Stimulated activated CD4-positive, alpha-beta T cell treated with anti-CD3 and anti-CD28 coated beads, Interleukin-1b, Interleukin-23, amount 100 ng/mL, for 1 hour (primary cell): ENCODE measurements at places on chromosomes 1 and 21.

DNA sequence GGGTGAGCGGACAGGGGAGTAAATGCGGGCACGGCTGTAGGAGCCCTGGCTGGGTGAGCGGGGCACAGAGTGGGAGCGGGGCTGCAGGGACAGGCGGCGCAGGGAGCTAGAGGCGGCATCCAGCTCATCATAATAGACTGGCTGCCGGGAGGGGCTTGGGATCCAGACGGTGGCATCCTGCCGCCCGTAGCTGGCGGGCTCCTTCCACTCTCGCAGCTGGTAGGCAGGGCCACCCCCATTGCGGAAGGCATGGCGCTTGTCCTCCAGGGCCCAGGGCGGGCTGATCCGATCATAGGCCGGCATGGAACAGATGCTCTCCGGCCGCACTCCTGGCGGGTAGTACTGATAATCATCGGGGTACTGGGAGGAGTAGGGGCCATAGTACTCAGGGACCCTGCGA, 43.7 kb upstream of the GOLT1A start:
- no peak for DNase-seq

DNA sequence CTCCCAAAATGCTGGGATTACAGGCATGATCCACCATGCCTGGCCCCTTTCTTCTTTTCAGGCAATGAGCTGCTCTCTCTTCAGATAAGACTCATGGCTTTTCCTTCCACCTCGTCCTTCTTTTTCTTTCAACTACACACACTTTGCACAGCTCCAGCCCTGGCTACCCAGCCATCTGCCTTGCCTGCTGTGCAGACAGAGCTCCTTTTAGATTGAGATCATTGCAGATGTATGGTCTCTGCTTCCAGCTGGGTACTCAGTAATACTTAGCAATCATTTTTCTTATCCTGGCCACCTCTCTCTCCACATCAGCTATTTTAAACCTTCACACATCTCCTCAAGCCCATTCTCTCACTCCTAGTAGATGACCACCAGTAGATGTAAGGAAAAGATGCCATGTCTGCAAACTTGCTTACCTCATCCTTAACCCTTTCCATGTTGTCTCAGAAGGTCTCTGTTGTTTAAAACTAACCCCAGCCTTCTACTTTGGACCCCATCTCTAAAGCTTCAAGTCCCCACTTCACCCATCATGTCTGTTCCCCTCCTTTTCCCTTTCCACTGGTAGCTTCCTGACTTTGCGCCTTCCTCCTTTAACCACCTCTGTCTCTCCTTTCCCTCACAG, 7.3 kb downstream of the RAB4A start:
- no peak for DNase-seq

DNA sequence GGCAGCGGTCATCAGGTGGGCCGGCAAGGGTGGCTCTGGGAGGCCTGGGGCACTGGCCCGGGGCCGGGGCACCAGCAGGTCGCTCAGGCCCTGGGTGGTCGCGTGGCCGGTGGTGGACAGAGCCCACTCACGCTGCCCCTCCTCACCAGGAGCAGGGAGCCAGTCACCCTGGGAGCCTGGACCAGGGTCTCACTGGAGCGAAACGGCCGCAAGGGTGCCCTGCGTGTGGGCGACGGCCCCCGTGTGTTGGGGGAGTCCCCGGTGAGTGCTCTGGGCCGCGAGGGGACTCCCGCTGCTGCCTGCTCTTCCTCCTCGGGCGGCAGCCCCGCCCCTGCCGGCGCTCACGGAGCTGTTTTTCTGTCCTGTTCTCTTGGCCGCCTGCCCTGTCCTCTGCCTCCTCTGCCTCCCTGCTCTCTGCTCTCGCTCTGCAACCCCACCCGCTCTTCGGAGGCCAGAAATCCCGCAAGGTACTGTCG, 23.5 kb downstream of the RNF223 start:
- DNase-seq: no peak

GRCh38 chr1:35568975-35569395, 4.1 kb upstream of the TFAP2E start:
- DNase-seq: no peak

DNA sequence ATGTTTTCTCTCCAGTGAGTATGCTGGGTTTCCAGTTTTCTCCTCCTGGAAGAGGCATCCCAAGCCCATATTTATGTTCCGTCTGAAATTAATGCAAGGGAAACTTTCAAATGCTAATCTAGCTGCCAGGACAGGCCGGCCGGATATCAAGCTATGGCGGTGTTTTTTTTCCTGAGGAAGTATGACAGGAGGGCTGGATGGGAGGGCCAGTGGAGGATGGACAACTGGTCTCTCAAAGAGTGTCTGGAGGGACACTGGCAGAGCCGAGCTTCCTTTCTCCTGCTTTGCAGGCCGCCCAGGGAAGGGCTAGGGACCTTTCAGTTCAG, 212.7 kb downstream of the TRABD2B start:
- no peak for DNase-seq

DNA sequence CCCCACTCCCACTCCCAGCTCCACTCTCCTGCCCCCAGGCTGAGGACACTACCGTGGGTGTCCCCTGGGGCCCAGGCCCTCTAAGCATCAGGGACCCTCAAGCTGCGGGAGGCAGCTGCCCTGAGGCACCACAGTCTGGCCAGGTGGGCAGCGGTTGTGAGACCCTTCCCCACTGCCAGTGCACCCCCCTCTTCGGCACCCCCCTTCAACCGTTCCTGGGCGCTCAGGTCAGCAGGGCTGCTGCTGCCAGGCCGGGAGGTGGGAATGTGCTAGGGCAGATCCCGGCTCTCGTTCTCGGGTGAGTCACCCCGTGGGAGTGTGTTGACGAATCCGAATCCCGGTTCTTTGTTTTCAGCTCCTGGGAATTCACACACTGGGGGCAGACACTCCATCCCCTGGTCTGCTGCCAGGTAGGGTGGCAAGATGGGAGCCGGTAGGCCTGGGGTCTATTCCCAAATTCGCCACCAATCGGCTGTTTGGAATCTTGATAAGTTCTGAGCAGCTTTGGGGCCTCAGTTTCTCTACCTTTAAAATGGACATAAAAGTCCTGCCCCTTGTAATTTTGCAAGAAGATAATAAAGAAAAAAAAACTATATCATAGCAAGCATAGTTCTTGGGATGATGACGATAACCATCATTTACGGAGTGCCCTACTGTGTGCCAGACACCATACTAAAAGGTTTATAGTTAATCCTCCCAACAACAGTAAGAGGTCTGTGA, 28.5 kb upstream of the CASZ1 start:
- DNase-seq: no peak

DNA sequence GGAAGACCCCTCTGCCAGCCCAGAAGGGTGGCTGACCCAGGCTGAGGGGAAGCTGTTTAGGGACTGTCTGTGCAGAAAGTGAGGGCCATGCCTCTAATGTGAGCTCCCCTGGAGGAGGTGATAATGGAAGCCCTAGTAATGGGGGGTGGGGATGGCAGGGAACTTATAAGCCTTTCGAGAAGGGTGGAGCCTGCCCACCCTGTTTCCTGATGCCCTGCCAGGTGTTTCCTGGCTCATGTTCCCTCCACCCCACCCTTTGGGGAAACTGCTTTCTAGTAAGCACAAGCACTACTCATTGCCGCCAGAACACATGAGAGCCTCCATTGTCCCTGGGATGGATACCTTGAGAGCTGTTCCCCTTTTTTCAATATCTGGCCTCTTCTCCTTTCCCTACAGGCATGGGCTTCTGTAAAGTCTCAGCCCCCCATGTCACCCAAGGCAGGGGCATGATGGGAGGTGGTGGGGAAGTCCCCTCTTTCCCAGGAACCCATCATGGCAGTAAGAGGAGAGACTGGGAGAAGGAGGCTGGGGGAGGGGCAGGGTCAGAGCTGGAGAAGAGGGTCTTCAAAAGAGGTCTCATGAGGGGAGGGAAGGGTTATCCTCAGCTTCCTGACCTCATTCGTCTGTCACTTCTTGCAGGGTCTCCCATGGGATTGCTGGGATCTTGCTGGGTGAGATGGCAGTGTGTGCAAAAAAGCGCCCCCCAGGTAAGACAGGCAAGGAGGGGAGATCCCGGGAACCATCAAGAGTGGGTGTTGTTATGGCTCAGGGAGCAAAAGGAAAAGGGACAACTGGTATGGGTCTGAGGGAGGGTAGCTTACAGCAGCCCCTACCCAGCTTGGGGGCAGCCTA, 2.4 kb downstream of the ATP8B2 start:
- DNase-seq: no peak

DNA sequence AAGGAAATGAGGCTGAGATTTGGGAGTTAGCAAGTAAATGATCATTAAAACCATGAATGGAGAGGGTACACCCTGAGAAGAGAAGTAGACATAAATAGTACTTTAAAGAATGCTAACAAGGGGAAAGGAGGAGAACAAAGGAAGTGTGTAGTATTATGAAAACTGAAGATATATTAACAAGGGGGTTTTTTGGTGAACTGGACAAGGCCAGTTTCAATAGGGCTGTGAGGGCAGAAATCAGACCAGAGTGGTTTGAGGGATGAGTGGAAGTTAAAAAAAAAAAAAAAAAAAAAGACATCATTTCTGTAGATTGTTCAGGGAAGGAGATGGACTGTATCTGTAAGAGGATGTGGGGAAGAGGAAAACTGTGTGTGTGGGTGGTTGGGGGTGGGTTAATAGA, 137.1 kb downstream of the PLA2G4A start:
- DNase-seq: no peak

DNA sequence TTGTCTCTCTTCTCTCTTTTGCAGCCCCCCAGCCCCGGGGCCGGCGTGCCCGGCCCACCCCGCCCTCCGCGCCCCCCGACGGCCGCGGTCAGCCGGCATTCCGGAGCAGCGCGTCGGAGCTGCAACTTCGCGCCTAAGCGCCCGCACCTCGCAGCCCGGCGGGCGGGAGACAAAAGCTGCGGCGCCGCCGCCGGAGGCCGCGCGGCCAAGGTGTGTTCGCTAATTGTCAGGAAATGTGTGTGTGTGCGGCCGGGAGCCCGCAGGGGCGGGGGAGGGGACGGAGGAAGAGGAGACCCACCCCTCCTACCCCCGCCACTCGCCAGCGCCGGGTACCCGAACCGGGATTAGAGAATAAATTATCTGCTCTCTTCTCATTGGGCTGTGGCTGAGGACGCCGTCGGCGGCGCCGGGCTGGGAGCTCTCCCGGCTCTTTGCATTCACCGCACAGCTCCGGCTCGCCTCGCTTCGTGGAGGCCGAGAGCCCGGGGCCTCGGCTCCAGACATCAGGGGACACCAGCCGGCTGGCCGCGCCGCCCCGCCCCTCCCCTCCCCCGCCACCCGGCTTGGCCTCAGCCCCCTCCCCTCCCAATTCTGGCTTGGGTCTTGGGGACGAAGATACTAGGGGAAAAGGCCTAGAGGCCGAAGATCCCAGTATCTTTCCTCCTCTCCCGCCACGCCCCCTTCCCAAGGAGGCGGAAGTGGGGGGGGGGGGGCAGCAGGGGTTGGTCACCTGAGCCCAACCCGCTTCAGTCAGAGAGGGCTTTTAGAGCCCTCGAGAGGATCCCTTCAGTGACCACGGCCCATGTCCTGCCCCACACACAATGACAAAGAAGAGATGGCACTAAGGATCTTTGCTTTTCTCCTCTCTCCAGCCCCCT, 1.3 kb upstream of the BLACAT1 start:
- DNase-seq: no peak

DNA sequence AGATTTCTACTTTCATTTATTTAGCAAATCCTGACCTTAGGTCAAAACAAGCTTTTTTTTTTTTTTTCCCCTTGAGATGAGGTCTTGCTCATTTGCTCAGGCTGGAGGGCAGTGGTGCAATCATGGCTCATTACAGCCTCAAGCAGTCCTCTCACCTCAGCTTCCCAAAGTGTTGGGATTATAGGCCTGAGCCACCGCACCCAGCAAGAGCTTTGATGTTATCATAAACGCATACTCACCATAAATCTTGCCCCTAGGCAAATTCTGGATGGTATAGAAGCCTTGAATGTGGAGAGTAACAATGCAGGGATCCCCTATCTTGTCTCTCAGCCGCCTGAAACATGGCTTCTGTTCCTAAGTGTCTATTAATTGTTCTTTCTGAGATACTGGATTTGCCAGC, 24.8 kb upstream of the CLDN8 start:
- no peak for DNase-seq

DNA sequence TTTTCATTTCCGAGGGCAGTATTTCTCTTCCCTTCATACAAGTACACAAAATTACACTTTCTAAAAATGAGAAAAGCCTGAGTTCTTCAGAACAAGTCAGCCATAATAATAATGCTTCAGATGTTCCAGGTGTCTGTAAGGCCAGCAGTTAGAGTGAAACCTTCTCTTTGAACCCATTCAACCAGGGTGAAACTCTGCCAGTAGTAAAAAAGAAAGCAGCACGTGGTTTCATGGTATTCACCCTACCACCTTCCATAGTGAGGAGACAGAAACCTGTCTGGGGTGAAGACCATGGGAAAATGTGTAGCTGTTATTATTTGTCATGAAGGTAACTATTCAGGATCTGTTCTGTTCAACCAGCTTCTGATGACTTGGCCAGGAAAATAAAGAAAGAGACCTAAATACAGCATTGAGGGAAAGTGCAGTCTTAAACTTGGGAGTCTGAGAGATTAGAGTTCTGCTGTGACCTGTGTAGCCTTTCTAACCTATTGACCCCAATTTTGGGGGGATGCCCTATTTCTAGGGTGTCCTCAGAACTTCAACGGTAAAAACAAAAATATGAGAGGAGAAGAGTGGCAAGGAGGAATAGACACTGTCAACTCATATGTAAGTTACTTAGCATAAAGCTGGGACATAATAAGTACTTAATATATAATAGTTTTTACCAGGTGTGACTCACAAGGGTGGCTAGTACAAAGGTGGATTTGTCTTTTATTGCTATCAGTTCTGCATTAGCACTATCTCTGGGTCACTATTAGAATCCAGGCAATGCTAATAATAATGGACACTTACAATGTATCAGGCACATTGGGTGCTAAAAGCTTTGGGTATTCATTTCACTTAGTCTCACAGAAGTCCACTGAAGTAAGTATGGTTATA, 70.0 kb upstream of the TNFSF4 start:
- no peak for DNase-seq

GRCh38 chr1:26574719-26575251, 45.2 kb downstream of the RPS6KA1 start:
- no peak for DNase-seq

DNA sequence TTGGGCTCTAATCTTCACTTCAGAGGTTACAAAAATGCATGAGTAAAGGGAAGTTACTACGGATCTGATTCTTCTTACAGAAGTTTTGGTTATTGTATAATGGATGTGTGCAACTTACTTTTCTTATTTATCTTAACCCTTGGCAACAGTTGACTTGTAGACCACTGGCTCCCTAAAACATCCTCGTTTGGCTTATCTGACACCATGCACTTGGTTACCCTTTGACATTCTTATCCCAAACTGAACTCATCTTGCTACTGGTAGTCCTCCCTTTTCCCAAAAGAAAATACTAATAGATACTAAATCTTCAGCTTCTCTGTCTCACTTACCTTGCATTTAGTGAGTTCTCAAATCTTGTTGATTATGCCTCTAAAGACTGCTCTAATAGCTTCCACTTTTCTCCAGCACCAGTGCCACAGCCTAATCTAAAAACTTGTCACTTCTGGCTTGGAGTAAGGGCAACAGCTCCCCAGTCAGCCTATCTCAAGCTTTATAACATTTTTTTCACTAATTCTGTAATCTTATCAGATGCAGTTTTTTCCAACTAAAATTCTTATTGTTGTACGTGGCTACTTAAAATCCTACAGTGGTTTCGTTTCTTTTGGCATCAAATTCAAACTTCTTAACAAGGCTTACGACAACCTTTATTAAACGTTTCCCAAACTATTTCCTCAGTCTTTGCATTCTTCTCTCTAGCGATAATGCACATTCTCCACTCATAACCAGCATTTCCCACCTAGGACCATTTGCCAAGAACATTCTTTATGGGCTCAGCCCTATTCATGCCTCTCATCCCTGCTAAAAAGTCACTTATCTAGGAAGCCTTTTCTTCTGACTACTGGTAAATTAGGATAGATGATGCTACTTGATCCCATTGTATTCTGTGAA, 204.2 kb downstream of the KCNT2 start:
- DNase-seq: no peak
